ENCODE measurements at places on chromosomes 2 and 18.

DNA sequence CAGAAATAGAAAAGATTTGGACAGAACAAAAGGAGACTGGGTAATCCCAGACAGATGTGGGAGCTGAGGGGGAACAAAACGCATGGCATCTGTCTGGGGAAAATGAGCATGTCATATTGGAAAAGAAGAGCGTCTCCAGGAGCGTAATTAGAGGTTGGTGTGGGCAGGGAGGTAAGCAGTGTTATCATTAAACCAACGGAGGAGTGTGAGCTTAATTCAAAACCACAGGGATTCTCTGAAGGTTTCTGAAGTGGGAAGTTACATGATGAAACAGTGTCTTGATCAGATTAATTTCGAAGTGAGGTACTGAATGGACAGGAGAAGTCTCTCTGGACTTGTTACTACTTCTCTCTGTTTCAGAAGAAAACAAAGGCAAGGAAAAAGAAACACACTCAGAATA lies 53.3 kb downstream of the DTNB start:
- no peak for DNase-seq

GRCh38 chr18:23235860-23236259 lies 100.6 kb downstream of the CABLES1 start:
- no peak for DNase-seq

DNA sequence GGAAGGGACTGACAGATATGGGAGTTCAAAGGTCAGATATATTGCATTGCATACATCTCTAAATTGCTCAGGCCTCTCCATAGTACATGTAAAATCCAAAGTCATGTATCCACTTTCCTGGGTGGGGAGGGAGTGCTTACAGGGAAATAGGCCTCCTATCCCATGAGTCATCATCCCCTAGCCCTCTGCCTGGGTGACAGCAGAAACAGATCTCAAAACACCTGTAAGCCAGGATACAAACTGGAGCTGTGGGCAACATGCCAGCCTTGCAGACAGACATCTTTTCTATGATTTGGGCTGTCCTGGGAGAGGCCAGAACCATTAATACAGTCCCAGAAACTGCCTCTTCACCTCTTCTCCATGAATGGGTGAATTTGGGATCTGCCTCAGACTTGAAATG lies 4.8 kb downstream of the ALK start:
- DNase-seq: no peak

GRCh38 chr2:187959821-187960220 lies 331.9 kb upstream of the GULP1 start:
- DNase-seq: no peak

DNA sequence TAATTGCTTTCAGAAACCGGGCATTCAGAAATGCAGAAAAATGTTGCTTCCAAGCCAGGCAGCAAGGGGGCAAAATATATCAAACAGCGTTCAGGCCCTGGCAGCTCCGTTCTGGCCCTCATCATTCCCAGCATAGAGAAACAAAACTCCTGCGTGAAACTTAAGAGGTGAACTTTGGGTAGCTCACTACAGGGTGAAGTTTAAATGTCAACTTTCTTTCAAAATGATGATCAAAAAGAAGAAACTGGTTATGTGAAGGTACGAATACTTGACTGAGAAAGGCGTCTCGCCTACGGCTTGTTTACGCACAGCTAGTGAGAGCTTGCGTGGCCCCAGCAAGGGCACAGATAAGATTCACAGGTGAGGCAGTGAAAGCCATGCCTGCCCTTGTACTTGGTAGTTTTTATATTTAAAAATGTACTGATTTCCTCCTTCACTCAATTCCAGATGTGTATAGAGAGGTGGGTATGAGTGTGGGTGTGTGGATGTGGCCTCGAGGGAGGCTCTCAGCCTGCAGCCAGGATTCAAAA lies 127.5 kb downstream of the NFATC1 start:
- no peak for DNase-seq

DNA sequence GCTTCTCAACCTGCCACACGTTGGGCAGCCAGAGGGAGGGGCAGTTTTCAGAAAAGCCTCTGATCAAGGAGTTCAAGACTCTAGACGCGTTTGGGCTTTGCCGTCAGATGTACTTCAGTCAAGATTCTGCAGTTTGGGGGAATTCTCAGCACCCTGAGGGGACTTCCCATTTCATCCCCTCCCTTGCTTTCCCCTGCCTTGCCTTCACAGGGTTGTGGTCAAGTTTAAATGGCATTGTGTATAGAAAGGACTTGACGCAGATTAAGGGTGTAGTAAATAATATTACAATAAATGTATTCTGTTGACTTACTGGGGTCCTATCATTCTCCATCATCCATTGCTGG lies 198.3 kb upstream of the NABP1 start:
- DNase-seq: no peak

- no peak for DNase-seq
Measured at GRCh38 chr2:74841641-74842040, 7.7 kb downstream of the HK2 start.

DNA sequence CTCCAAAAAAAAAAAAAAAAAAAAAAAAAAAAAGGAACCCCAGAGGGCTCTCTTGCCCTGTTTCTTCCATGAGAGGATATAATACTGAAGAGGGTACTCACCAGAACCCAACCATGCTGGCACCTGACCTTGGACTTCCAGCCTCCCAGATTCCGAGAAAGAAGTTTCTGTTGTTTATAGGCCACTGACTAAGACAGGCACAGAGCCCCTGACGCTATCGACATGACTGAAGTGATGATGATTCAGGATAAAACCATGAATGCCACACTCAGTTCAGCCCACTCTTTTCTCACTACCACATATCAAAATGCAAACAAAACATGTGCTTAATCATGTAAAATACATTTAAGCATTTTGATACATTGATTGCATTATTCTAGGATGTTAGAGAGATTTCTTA lies 66.1 kb upstream of the CDCA7 start:
- no peak for DNase-seq

GRCh38 chr2:43129676-43130547 lies 96.5 kb downstream of the ZFP36L2 start:
- DNase-seq: no peak

DNA sequence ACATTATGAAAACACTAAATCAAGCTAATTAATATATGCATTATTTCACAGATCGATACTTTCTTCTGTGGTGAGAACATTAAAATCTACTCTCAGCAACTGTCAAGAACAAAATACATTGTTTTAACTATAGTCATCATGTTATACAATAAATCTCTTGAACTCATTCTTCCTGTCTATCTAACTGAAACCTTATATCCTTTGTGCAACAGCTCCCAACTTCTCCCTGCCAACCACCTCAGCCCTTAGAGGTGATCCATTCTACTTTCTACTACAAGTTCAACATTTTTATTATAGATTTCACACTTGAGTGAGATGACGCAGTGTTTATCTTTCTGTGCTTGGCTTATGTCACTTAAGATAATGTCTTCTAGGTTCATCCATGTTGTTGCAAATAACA lies 535.2 kb upstream of the CRIM1 start:
- no peak for DNase-seq

DNA sequence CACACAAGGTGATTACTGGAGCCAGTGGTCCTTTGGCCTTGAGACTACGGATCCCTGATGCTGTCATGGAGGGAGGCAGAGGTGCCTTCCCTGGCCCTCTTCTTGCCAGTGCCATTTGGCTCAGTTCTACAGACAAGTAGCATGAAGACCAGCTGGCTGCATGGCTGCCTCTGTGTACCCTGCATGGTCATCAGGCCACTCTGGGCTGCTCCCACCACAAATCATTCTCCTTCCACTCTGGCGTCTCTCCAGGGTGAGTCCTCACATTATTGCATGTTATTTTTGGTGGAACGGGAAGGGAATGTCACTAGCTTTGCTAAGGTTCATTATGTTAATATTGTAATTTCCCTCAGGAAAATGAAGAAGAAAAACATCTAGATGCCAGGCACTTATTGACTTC lies 229.8 kb downstream of the VAPA start:
- no peak for DNase-seq

GRCh38 chr2:141341444-141341843 lies 789.4 kb downstream of the LRP1B start:
- DNase-seq: no peak

DNA sequence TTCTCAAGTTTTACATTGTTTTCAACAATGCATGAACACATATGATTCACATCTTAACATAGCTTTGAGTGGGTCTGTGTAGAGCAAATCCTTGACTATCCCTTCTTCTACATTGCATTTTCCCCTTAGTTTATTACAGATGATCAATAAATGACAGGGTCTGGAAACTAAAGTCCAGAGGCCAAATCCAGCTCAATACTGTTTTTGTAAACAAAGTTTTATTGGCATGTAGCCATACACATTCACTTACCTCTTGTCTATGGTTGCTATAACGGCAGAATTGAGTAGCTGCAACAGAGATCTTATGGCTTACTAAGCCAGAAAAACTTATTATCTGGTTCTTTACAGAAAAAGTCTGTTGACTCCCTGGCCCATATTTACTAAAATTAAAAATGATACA lies 12.8 kb downstream of the FANCL start:
- DNase-seq: no peak

GRCh38 chr2:6069381-6069780 lies 377.2 kb downstream of the SOX11 start:
- DNase-seq: no peak

DNA sequence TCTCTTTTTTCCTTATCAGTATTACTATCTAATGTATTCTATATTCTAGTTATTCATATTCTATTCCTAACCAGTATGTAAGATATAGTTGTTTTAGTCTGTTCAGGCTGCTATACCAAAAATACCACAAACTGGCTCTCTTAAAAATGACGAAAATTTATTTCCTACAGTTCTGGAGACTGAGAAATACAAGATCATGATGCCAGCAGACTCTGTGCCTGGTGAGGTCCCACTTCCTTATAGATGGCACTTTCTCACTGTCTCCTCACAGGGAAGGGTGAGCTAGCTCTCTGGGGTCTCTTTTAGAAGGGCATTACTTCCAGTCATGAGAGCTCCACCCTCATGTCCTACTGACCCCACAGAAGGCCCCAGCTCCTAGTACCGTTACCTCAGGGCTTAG lies 4.8 kb upstream of the ARHGAP15 start:
- no peak for DNase-seq

DNA sequence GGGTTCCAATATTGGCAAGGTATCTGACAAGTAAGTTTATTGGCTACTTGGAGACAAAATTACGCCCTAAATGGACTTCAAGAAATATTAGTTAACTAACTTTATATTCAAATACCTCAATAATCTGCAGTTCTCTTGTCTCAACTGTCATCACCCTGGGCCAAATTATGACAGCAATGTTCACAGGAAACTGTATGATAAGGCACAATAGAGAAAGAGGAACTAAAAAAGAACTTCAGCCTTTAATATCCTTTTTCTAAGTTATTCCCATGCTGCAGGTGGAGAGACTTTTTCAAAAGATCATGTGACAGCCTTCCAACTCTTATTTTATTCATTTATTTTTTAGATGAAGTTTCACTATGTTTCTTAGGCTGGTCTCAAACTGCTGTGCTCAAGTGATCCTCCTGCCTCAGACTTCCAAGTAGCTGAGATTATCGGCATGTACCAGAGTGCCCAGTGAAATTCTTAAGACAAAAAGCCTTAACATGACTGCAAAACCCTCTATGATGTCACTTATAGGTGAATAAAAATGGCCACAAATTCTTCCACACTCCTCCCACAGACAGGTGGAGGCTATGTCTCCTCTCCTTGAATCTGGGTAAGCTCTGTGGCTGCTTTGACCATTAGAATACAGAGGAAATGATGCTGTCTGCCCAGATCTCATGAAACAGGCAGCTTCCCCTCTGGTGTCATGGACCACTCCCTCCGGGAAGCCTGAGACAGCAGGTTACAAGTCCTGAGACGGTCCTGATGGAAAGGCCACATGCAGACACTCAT lies 211.0 kb downstream of the TGIF1 start:
- DNase-seq: no peak

- DNase-seq: no peak
Measured at GRCh38 chr2:104004821-104005220, 849.1 kb upstream of the POU3F3 start.

- no peak for DNase-seq
Measured at GRCh38 chr18:10899481-10899880, 249.9 kb downstream of the PIEZO2 start.

- no peak for DNase-seq
Measured at GRCh38 chr2:108412995-108413710, 35.4 kb downstream of the SULT1C4 start.
